ENCODE measurements at places on chromosomes 5 and 9.

DNA sequence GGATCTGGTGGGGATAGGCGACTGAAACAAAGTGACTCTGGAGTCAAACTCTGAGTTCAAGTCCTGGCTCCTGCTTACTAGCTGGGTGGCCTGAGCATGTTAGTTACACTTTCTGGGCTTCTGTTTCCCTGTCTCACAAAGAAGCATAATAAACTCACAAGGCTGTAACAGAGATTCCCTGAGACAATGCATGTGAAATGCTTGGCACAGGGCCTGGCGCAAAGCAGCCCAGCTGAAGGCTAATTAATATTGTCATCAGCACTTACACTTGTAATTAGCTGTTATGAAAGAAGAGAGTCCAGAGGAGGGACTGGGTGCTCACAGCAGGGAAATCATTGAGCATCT is 64.1 kb upstream of the SPOCK1 start:
- no peak for DNase-seq

DNA sequence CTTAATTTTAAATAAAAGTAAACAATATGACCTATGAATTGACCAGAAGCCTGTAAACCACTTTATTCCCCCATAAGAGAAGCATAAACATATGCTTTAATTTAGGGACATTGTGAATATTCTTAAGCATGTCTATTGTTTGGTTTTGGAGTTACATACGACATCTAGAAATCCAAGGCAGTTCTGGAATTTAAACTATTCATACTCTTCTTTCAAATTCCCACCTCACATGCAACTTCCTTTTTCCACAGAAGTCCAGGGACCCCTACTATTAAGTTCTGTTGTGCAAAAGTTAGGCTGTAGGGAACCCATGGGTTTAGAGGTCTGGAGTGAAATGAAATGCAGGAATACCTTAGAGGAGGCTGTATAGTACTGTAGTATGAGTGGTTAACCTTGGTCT is 2.1 kb downstream of the RIC1 start:
- DNase-seq: no peak

GRCh38 chr5:4661836-4662235 is 478.3 kb upstream of the ADAMTS16 start:
- no peak for DNase-seq

GRCh38 chr5:82512025-82512424 is 233.9 kb upstream of the RPS23 start:
- no peak for DNase-seq

DNA sequence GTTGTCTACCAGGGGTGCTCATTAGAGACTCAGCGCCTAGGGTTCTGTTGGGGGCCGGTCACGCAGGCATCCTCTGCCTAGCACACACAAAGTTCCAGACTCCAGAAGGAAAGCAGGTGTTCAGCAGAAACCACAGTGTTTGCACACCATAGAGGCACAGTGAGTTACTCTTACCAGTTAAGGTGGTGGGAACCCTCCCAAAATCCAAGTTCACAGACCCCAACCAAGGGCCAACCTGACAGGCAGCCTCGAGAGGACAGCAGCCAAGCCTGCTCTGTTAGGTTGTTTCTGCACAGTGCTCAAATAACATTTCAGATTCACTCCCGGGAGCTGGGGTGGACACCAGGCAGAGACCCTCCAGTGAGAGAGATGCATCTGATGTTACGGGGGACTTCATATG is 36.2 kb downstream of the SECISBP2 start:
- DNase-seq: no peak

DNA sequence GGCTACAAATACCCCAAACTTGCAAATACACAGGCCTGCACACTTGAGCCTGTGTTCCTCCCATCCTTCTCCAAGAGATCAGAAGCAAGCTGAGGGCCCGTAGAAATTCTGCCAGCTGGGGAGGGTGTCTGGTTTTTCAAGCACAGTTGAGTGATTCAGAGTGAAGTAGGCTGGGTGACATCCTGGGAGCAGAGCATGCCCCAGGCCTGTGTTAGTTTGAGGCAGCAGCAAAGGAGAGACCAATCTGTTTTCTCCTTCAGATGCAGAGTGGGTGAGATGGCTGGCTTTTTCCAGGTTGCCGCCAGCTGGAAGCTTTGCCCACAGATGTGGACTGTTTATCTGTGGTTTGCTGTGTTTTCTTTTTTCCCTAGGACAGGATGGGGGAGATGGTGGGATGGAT is 63.1 kb downstream of the RCL1 start:
- no peak for DNase-seq

- peak; percentile 83 for DNase-seq
These were observed 529.5 kb upstream of the ZNF462 start for GRCh38 chr9:106333481-106333880.

- no peak for DNase-seq
These were observed 130.4 kb downstream of the DAB2IP start for GRCh38 chr9:121781701-121782464.

- no peak for DNase-seq
These were observed 390.7 kb downstream of the DMAC1 start for GRCh38 chr9:7408845-7409244.

DNA sequence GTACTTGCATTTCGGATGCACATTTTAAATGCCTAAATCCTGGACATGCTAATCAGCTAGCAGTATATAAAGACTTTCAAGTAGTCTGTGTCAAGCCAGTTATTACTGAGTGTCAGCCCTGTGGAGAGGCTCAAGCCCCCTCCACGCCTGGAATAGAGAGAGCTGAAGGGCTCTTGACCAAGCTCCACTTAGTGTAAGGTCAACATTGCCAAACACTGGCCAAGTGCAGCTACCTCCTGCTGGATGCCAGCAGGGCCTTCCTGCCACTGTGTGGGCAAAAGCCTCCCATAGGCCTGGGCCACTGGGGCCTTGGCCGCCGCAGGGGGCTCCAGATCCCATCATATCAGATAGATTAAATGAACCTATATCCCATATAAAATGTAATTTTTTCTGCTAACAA is 239.4 kb upstream of the PANK3 start:
- DNase-seq: no peak

DNA sequence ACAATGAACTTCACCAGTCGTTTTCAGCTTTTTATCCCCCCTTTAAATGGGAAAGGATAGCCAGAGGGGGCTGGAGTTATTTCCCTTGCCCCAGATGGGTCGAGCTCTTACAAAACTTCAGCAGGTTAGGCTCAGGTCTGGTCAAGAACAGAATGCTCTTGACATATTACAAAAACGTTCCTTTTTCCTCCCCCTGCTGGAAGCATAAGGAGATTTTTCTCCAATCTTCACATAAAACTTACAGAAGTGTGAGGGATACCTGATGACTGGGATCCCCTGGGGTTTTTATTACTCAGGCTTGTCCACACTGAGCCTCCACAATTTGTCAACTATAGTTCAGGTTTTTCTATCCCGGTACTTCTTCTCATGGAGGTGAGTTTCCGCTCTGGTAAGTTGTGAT is 60.8 kb downstream of the CSF2 start:
- no peak for DNase-seq

DNA sequence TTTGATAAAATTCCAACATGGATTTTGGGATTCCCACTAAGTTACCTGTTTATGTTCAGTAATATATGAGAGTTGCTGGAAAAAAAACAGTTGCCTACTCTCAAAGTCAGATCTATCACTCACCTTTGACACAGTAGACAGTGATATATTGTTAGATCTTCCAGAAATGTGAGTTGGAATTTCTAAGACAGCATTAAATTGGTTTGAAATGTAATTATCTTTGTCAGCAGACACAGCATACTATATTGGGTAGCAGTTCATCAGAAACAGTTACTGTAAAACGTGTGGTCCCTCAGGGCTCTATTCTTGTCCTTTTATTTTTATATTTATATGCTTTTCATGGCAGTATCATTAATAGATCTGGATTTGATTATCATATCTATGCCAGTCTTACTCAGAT is 433.6 kb upstream of the ARRDC3 start:
- DNase-seq: no peak

GRCh38 chr5:175478008-175478383 is 364 bp upstream of the SFXN1 start:
- peak; percentile 41 for DNase-seq

GRCh38 chr5:88489364-88489763 is 220.7 kb upstream of the TMEM161B start:
- DNase-seq: no peak

- no peak for DNase-seq
These were observed 259.0 kb downstream of the NDUFS4 start for GRCh38 chr5:53819482-53819881.

GRCh38 chr9:5805478-5805877 is 27.4 kb downstream of the ERMP1 start:
- DNase-seq: no peak

DNA sequence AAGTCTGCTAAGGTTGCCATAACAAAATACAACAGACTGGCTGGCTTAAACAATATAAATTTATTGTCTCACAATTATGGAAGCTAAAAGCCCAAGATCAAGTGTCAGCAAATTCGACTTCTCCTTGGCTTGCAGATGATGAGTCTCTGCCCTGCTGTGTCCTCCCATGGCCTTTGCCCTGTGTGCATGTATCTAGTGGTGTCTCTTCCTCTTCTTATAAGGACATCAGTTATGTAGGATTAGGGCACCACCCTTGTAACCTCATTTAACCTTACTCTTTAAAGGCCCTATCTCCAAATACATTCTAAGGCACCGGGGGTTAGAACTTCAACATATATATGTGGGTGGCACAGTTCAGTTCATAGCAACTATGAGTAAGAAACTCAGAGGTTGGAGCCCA is 157.9 kb upstream of the RASA1 start:
- DNase-seq: no peak

DNA sequence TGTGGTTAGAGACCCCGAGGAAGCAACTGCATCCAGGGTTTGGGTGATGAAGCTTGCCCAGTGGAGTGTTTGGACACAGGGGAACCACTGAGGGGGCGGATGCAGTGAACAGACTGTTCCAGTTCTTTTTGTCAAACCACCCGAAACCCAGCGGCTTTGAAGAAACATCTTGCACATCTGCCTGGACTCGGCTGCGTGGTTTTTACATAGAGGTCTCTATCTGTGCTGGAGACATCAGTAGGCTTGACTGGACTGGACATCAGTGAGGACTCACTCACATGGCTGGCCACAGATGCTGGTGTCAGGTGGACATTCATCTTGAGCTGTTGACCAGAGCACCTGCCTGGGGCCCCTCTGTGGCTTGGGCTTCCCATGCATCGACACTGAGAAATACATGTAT is 15.3 kb upstream of the SPATA31E1 start:
- no peak for DNase-seq

GRCh38 chr9:89213396-89213880 is 34.8 kb upstream of the SHC3 start:
- DNase-seq: no peak

- DNase-seq: no peak
These were observed 34.6 kb downstream of the CTSL start for GRCh38 chr9:87760529-87760928.

DNA sequence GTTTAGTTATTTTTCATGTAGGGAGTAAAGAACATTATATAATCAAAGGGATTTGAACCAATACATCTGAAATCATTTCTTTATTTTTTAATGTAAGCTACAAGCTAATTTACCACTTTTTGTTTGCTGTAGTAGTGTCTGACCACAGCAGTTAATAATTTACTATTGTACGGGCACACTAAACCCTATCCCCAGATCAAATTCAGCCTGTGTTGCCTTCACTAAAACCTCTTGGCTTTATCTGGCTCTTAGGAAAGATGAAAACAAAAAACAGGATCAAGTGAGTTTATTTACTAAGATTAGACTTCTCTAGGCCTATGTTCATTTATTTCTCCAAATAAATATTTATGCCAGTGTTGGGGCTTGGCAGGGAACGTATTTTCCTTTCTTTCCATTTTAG is 384.1 kb downstream of the EBF1 start:
- DNase-seq: no peak

- DNase-seq: peak; percentile 31
These were observed 320.3 kb downstream of the SPATA31D1 start for GRCh38 chr9:82308836-82309235.

DNA sequence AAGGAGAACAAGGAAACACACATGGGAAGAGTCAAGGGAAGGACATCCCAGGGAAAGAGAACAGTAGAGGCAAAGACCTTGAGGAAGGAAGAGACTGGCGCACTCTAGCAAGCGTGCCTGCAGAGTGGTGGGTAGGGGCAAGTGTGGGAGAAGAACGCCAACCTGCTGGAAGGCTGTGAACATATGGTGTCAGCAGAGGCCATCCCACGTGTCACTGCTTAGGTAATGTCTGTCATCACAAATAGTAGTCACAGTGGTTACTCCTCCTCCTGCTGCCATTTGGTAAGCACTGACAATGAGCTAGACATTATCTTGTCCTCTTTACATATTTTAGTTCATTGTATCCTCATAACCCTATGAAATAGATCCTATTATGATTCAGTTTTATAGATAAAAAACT is 206.4 kb upstream of the TRIM32 start:
- peak; percentile 47 for DNase-seq

DNA sequence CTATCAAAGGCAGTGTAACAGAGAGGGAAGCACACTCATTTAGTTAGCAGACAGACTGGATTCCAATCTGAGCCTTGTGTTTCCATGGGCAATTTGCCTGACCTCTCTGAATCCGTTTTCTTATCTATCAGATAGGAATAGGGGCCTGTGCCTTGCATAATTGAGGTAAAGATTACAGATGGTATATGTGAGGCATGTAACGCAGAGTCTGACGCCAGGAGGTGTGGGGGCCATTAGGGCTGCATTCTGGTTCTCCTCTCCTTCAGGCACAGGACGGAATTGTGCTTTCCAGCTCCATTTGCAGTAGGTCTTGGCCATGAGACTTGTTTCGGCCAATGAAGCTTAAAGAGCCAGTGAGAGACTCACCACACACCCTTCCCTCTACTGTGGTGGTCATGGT is 97.6 kb downstream of the FRMD3 start:
- DNase-seq: no peak

DNA sequence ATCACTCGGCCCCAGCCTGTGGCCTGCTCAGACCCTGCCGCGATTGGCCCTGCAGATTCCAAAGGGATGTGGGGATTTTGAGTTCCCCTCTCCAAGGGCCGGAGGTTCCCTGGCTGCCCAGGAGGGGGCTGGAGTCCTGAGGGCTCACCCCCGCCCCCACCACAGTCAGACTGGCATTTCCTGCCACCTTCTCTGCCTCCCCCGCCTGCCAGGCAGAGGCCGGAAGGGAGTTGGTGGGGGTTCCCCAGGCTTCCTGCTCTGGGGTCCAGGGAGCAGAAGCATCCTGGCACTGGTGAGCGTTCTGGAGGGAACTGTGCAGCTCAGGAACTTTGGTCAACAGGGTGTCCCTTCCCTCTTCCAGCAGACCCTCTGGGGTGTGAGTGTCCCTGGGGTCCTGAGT is 70.6 kb downstream of the RXRA start:
- no peak for DNase-seq

- no peak for DNase-seq
These were observed 36.8 kb downstream of the EGR1 start for GRCh38 chr5:138502121-138502520.

- DNase-seq: no peak
These were observed 215.8 kb downstream of the ADAMTS12 start for GRCh38 chr5:33675958-33676464.

- no peak for DNase-seq
These were observed 19.1 kb upstream of the JADE2 start for GRCh38 chr5:134506054-134507039.

- DNase-seq: peak; percentile 75
These were observed 227.6 kb upstream of the DMRT1 start for GRCh38 chr9:613771-614347.

- DNase-seq: peak; percentile 31
These were observed 145.7 kb upstream of the TRPC7 start for GRCh38 chr5:136511046-136511445.

Measured in NCI-H82 (cell line).